Vagina (tissue), 2 donors: ENCODE measurements at places on chromosomes 5 and 9.

GRCh38 chr9:4986296-4986695 is 1.2 kb downstream of the JAK2 start:
- H3K27me3 ChIP-seq = no peaks in the 10 kb centered on the region
- H3K27ac ChIP-seq = peak overlapping the region; percentile 94

DNA sequence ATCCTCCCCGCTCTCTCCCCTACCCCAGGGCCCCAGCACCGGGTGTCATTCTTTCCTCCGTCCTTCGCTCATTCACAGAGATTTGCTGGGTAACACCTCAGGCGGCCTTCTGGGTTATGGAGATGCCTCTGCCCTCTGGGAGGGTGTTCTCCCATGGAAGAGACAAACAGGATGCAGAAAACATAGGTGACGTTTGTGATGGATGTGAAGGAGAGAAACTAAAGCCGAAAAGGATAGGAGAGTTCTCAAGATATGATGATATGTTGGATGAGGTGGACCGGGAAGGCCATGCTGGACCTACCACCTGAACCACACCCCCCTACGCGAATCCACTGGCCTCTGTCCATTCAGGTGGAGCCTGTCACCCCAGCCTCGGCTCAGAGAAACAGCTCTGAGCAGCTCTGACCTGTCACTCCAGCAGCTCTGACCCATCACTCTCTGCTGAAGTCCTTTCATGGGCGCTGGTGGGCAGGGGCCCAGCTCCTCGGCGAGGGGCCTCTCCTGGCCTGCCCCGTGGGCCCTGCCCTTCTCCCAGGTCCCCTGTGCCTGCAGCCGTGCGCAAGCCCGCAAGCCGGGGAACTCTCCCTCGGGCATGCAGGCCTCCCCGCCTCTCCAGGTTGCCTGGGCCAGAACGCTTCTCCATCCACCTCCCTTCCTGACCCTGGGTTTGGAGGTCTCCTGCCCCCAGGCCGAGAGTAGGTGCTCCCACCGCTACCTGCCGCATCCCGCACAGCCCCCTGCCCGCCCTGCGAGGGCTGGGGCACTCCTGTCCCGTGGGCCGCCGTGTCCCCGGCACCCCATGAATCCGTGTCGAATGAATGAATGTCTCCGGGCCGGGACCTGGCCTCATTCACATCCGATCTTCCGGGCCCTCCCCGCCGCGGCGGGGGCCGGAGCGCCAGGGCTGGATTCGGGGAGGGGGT is 717 bp upstream of the NCS1 start:
- no peaks in the 10 kb centered on the region for H3K27me3 ChIP-seq
- H3K4me3 ChIP-seq = peak overlapping the region; percentile 69
- peaks cover 33% of the 10 kb centered on the region for H3K4me1 ChIP-seq
- no peaks in the 10 kb centered on the region for H3K36me3 ChIP-seq

- no peak for DNase-seq
- H3K36me3 ChIP-seq = no peaks in the 10 kb centered on the region
- H3K4me1 ChIP-seq = peaks cover 6% of the 10 kb centered on the region
- no peak overlapping the region for H3K4me3 ChIP-seq
- H3K27me3 ChIP-seq = no peaks in the 10 kb centered on the region
- H3K27ac ChIP-seq = no peak overlapping the region
Observed at GRCh38 chr5:201672-202071, 10.4 kb downstream of the LRRC14B start.

DNA sequence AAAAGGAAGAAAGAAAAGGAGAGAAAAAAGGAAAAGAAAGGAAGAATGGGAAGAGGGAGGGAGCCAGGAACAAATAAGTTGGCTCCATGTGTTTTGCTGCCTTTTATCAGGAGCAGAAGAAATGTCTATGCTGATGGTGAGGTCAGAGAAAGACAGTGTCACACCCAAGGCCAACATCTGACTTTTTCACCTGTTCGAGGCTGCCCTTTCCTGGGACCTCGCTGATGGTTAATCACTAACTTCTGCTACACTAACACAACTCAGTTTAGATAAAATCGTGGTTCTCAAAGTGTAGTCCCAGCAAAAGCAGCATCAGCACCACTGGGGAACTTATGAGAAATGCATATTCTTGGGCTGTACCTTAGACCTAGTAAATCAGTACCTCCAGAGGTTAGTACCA is 88.2 kb upstream of the FER start:
- no peak overlapping the region for H3K27ac ChIP-seq
- no peaks in the 10 kb centered on the region for H3K4me1 ChIP-seq
- no peak for DNase-seq
- H3K4me3 ChIP-seq = no peak overlapping the region

GRCh38 chr5:1374679-1375055 is 29.8 kb upstream of the CLPTM1L start:
- H3K27ac ChIP-seq = no peak overlapping the region
- H3K4me3 ChIP-seq = no peak overlapping the region
- no peaks in the 10 kb centered on the region for H3K4me1 ChIP-seq
- H3K36me3 ChIP-seq = no peaks in the 10 kb centered on the region

DNA sequence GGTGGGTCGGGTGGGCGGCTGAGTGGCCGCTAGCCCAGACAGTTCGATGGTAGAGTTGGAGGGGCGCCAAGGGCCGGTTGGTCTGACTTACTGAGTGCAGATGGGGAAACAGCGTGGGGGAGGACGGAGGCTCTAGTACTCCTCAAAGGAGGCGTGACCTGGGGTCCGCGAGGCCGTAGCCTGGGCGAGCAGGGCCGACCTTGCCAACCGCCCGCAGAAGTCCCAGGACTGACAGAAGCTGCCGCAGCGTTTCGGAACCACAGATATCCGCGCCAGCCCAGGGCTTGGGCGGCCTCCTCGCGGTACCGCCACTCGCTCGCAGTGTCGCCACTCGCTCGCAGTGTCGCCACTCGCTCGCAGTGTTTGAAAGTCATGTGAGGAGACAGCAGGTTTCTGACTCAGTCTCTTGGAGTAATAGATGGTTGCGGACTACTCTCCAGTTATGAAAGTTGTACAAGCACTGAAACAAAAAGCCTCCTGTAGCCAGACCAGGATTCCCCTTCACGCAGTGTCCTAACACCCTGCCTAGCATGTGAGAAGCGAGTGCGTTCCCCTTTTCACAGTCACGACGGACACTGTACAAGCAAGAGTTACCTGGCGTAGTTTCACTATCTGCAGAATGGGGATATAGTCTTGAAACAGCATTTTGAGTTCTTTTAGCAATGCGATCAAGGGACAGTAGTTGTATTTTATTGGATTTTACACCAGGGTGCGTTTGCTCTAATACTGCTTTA is 674 bp downstream of the TMEM38B start:
- peak overlapping the region; percentile 79 for H3K27ac ChIP-seq
- no peak for DNase-seq
- no peaks in the 10 kb centered on the region for H3K27me3 ChIP-seq
- peaks cover 9% of the 10 kb centered on the region for H3K4me1 ChIP-seq
- no peaks in the 10 kb centered on the region for H3K36me3 ChIP-seq

DNA sequence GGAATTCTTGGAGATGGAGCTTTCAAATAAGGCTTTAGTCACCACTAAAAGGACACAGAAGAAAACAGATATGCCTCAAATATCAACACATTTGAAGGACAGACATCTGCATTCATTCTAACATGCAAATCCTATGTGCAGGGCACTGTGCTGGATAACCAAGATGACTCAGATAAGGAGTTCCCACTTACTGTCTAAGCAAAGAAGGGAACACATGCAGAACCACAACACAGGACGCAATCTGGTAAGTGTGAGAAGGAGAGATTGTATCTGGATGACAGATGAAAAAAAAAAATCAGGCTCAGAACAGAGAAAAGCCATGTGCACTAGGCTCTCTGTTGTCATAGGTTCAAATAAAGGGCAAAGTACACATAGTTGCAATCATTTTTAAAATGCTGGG is 42.5 kb downstream of the ELAVL2 start:
- no peaks in the 10 kb centered on the region for H3K27me3 ChIP-seq
- no peaks in the 10 kb centered on the region for H3K4me1 ChIP-seq
- H3K27ac ChIP-seq = no peak overlapping the region
- no peak for DNase-seq
- no peak overlapping the region for H3K4me3 ChIP-seq

DNA sequence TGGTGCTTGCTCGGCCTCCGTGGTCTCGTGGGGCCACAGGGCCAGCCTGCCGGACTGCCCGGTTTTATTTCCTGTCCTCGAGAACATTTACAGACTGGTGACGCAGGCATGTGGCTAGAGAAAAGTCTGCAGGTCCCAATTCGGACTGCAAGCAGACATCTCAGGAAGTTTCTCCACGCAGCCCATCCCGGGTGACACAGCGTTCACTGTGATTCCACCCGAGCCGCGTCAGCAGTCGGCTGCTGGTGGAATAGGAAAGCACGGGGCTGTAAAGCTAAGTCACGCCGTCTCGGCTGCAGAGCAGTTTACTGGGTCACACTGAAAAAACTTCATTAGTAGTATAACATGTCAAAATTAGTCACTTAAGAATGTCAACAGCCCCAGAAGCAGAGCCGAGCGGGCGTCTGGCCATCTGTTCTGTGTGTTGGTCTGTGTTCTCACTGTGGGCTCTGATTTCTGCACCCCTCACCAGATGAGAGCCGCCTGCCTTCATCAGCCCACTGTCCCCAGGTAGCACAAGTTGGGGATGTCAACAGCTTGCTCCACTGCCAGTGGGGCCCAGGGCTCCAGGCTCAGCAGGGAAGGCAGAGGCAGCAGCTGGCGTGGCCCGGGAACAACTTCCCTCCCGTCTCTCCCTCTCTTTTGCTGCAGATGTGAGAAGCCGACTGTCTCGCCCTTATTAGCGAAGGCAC is 363.7 kb downstream of the IRX2 start:
- peak overlapping the region; percentile 0 for H3K4me3 ChIP-seq
- no peaks in the 10 kb centered on the region for H3K27me3 ChIP-seq
- no peaks in the 10 kb centered on the region for H3K4me1 ChIP-seq
- no peaks in the 10 kb centered on the region for H3K36me3 ChIP-seq
- no peak for DNase-seq

DNA sequence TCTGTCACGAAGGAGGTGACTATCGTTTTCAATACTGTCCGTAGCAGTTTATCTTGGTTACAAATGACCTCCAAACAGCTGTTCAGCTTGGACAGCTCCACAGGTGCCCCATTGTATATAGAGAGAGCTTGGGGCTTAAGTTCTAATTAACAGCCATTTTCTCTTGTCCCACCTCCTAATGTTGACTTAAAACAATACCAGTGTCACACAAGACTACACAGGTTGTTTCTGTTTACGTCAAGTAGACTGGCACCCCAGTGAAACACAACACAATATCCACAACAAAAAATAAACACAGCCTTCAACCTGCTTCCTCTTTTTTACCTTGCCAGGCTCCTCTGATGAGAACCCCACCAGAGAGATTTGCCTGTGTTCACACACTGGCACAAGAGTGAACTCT is 39.8 kb upstream of the TLE1 start:
- no peak for DNase-seq
- no peaks in the 10 kb centered on the region for H3K4me1 ChIP-seq
- H3K36me3 ChIP-seq = no peaks in the 10 kb centered on the region
- H3K4me3 ChIP-seq = no peak overlapping the region
- H3K27ac ChIP-seq = no peak overlapping the region
- no peaks in the 10 kb centered on the region for H3K27me3 ChIP-seq

DNA sequence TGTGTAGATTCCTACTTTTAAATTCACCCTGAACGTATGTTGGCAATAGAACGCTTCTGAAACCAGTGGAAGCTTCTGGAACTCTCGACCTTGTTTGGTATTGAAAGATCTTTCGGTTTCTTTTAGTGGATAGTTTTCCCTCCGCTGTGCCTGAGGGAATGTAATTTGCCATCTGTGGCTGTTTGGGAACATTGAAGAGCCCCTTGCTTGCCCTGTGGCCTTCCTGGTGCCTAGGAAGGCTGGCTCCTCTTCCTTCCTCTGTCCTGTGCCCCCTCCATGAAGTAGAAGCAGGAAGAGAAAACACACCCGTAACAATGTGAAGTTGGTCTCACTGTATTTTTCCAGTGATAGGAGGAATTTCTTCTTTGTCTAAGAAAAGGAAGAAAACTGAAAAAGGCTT is 274.3 kb downstream of the AOPEP start:
- no peak for DNase-seq
- H3K27me3 ChIP-seq = no peaks in the 10 kb centered on the region
- peak overlapping the region; percentile 100 for H3K27ac ChIP-seq
- H3K4me1 ChIP-seq = peaks cover 52% of the 10 kb centered on the region
- no peaks in the 10 kb centered on the region for H3K36me3 ChIP-seq
- H3K4me3 ChIP-seq = peak overlapping the region; percentile 45

- no peak overlapping the region for H3K27ac ChIP-seq
- H3K4me1 ChIP-seq = no peaks in the 10 kb centered on the region
- no peak for DNase-seq
- H3K4me3 ChIP-seq = no peak overlapping the region
Observed at GRCh38 chr9:98610711-98611110, 98.0 kb downstream of the GABBR2 start.

GRCh38 chr9:37508834-37509206 is 23.1 kb downstream of the POLR1E start:
- no peak for DNase-seq
- no peak overlapping the region for H3K27ac ChIP-seq
- no peaks in the 10 kb centered on the region for H3K27me3 ChIP-seq
- no peak overlapping the region for H3K4me3 ChIP-seq

- no peaks in the 10 kb centered on the region for H3K36me3 ChIP-seq
- H3K4me3 ChIP-seq = no peak overlapping the region
- H3K27me3 ChIP-seq = no peaks in the 10 kb centered on the region
Observed at GRCh38 chr9:29297592-29297991, 1724.3 kb upstream of the C9orf72 start.

DNA sequence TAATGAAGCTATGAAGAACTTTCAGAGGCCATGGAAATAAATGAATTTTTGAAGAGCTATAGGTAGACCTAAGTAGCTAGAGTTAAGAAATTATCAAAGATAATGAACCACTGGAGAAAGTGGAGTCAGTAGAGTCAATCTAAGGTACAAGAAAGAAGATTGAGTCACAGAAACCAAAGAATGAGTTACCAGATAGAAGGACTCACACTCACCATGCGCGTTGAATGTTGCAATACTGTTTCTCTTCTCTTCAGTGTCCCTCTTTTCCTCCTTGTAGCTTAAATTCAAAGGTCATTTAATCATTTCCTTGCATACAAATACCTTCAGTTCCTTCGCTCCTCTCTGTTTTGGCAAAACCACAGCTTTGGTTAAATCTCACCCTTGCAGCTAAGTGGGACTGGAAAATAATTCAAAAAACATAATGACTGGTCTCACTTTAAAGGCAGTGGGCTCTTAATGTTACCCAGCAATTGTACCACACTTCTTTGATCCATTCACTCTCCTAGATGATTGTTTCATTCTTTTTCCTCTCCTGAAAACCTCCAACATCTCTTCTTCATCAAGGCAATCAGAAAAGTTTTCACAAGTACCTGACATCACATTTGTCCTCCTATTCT is 58.3 kb downstream of the NIPBL start:
- H3K36me3 ChIP-seq = no peaks in the 10 kb centered on the region
- no peak overlapping the region for H3K4me3 ChIP-seq
- no peak overlapping the region for H3K27ac ChIP-seq
- H3K27me3 ChIP-seq = no peaks in the 10 kb centered on the region
